Lung (tissue), 17 donors: ENCODE measurements at places on chromosomes 2 and 18. TPM values are rescaled to one million over a fixed set of nuclear protein-coding genes. Genes with fewer than 3 reads are reported as not detected.

DNA sequence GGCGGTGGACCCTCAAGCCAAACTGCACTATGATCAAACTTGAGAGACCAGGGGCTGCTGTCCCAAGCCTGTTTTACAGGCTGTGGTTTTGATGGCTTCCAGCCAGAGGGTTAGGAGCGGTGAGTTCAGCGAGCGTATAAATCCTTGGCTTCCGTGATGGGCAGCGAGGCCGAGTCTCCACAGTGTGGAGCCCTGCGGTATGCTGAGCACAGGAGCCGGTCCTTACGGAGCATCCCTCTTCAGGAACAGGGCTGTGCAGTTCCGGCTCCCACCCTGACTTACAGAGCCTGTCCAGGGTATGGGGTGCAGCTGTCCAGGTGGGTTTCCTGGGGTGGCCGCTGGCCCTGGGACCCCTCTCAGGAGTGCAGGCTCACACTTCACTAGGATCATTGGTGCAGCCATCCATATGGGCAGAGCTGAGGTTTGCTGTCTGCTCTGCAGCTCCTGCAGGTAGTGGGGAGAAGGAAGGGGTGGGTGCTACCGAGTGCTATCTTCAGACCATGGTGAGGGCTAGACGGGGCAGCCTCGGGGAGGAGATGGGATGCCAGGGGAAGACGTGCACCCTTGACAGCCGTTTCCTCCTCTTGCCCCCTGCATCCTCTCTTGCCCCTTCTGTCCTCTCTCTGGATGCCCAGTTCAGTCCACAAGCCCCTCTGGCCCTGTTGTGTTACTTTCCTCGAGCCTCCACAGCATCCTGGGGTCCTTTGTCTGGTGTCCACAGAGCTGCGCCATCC is 104.3 kb downstream of the FAM210A start:
- DNase-seq = no peak

The GREB1 gene
- total RNA-seq = 2.9 TPM

- no peak for DNase-seq
These were observed 10.5 kb downstream of the PROC start for GRCh38 chr2:127428815-127429109.

DNA sequence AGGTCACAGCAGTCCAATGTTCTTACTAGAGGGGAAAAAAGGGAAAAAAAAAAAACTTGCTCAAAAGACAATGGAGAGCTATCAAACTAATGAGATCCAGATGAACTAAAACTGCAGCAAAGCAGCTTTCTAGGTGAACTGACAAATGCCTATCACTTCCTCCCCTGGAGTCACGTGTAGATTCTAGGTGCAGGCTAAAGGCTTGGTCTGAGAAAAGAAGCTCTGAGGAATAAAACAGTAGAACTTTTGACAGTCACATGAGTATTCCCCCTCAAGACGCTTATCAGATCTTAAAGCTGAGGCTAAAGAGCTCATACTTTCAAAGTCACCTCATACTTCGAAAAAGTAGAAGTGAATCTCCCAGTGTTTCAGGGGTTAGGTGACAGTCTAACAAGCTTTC is 42.3 kb downstream of the SMAD2 start:
- DNase-seq = no peak

DNA sequence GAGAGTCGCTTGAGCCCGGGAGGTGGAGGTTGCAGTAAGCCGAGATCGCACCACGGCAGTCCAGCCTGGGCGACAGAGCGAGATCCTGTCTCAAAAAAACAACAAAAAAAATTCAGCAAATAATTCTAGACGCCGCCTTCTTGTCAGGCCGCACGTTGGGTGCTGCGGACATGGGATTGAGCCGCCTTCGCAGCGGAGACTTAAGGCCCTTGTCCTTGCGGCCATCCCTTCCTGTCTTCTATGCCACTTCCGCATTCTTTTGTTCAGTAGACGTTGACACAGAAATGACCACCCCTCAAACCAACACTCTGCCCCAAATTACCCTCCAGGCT is 15.8 kb downstream of the PTPN18 start:
- DNase-seq = no peak

DNA sequence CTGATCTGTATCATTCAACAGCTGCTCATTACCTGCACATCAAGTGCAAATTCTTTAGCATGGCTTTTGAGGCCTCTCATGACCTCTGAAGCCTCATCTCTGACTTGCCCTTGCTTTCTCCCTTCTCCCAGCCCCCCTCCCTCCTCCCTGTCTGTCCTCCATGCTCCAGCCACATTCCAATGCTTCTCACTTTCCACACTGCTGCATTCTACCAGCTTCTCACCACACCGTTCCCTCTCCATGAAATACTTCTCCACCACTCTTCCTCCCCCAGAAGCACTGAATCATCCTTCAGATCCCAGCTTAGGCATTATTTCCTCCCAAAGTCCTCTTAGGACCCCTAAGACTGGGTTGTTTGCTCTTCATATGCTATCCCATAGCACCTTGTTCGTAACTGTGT is 26.9 kb downstream of the GCG start:
- DNase-seq = no peak

The IL18RAP gene
- 10.9 TPM for total RNA-seq

The MYOM1 gene
- total RNA-seq = 1.7 TPM

DNA sequence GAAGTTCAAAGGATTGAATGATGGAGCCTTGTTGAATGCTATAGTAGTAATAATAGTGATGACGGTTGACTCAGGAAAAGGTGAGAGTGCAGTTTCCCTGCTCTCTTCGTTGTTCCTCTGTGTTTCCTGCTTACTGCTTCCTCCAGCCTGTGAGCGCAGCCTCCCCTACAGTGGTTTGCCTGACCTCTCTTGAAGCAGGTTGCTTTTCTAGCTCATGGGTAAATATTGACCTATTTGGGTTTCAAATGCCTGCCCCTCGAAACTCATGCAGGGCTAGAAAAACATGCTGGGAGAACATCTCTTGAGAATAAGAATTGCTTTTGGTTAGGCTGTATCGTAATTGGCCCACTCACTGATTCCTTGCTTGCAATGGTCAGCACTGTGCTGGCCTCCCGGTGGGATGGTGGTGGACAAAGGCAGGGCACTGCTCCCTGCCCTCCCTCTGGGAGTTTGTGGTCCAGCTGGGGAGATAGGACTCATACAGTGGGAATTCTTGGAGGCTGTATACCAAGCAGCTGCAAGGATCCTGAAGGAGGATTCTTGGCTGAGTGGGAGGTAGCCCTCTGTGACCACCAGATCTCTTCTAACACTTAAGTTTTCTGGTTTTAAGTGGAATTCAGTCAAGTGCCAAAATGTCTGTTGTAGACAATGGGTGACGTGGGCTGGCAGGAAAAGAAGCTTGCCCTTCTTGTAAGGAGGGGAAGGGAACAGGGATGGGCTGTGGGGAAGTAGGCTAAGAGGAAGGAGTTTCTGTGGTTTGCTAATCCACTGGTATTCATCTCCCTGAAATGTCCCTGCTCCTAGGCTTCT is 5.4 kb upstream of the RNF181 start:
- peak; percentile 60 for DNase-seq

DNA sequence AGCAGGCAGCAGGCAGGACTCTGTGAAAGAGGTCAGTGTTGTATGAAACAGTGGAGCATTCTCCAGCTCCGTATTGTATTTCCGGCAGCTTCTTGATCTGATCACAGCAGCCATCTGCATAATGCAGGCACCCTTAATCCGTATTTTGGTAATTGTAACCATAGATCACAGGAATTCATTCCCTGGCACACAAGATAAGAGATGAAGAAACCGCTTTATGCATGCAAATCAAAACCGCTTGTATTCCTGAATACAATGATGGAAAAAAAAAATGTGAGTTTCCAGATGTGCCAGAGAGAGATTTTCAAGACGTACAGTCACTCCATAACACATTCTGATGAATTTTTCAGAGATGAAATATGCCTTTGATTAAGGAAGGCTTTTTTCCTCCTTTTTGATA is 221.3 kb downstream of the ACKR3 start:
- DNase-seq = no peak

The FSHR gene
- not detected for total RNA-seq

The REG1B gene
- total RNA-seq = 4.0 TPM

The PKDCC gene
- 131 TPM for total RNA-seq
